Activated CD4-positive, alpha-beta T cell treated with anti-CD3 and anti-CD28 coated beads, Interleukin-2, amount 50 U/mL, for 16 hours (primary cell): ENCODE measurements at places on chromosomes 1 and 21.
A peak's percentile ranks its signal among the peaks of the same experiment; 100 is the strongest.

GRCh38 chr1:88740784-88741183 is 56.7 kb downstream of the PKN2 start:
- DNase-seq = no peak

GRCh38 chr1:101316256-101316655 is 79.4 kb downstream of the S1PR1 start:
- DNase-seq = no peak

- DNase-seq = no peak
Observed at GRCh38 chr1:21059021-21059420, 117.7 kb downstream of the EIF4G3 start.

- DNase-seq = no peak
Observed at GRCh38 chr1:31502926-31503511, 73.3 kb upstream of the TINAGL1 start.

DNA sequence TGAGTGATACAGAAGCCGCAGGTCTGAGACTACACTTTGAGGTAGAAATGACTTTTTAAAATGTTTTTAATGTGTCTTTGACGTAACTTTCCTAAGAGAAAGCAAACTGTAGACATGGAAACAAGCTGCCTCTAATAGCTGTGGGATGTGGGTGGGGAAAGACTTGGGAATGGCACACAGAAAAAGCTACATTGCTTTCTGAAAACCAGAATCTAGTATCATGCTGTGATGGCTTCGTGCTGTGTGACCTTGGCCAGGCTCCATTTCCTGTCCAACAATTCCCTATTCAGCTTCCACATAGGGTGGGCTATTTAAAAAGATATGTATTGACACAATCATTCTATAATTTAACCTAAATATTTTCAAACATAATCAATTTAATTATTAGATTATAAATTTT is 909.1 kb downstream of the NCAM2 start:
- no peak for DNase-seq

DNA sequence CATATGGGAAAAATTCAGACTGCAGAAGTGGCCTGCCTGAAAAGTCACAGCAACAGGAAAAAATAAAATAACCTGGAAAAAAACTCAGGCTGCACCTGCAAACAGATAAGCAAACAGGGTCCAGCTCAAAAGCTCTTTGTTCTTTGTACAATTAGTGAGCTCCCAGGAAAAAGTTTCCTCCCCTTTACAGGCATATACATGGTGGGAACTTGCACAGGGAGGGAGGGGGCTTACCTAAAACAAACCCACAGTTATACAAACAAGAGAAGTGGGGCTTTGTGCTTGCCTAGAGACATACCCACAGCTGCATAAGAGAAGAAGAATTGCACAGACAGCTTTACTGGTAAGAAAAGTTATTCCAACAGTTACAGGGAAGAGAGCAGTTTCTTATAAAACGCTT is 31.7 kb upstream of the COG2 start:
- no peak for DNase-seq

DNA sequence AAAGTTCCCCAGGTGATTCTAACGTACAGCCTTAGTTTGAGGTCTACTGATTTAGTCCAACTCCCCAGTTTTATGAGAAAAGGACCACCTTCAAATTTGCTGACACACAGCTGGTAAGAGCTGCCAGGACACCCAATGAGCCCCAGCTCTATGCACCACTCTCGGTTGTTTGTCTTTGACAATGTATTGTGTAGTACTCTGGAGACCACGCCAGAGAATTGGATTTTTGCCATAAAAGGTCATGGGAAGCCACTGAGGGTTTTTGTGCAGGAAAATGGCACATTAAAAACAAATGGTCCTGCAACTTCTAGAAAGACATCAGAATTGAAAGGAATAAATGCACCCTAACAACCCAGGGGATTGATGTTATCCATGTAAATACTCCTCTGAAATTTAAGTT is 7.1 kb upstream of the IER5 start:
- no peak for DNase-seq

DNA sequence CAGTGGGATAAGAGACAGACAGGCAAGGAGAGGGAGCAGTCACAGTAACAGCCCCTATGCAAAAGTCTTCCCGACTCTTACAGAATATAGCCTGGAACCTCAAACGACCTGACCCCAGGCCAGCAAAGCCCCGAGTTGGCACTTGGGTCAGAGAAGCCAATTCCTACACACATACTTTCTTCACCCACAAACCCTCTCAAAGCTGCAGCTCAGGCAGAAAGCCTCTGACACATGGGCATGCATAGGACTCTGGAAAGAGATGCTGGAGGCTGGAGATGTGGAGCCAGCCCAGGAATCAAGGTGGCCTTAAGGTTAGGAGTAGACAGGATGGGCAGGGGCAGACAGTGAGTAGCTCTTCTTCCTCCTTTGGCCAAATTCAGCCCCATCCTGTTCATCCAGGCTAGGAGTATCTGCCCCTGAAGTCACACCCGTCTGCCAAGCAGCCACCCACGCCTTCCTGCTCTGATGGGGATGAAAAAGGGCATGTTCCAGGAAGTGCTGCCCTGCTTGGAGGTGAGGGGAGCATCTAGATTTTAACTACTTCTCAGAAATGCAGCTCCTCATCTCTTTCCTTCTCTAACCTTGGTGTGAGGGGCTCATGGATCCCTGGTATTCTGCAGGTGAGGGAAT is 7.8 kb downstream of the SLC41A1 start:
- peak; percentile 52 for DNase-seq

GRCh38 chr1:156656806-156657740 is 15.2 kb downstream of the BCAN start:
- DNase-seq = peak; percentile 72

DNA sequence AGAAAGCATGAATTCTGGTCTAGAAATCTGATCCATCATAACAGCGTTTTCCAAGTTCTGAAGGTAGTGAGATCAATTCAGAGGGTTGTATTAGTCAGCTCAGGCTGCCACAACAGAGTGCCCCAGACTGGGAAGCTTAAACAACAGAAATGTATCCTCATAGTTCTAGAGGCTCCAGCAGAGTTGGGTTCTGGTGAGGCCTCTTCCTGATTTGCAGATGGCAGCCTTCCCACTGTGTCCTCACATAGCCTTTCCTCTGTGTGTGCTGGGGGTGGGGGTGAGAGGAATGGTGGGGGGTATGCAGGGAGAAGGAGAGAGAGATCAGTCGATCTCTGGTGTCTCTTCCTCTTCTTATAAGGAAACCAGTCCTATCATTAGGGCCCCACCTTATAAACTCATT is 15.1 kb downstream of the ZBTB8B start:
- DNase-seq = no peak

- peak; percentile 81 for DNase-seq
Observed at GRCh38 chr21:41361786-41362604, at the start of gene MX2. Gene MX2 (plus strand): TSS chr21:41362027. CDS start chr21:41376907, 14,880 bp downstream.

DNA sequence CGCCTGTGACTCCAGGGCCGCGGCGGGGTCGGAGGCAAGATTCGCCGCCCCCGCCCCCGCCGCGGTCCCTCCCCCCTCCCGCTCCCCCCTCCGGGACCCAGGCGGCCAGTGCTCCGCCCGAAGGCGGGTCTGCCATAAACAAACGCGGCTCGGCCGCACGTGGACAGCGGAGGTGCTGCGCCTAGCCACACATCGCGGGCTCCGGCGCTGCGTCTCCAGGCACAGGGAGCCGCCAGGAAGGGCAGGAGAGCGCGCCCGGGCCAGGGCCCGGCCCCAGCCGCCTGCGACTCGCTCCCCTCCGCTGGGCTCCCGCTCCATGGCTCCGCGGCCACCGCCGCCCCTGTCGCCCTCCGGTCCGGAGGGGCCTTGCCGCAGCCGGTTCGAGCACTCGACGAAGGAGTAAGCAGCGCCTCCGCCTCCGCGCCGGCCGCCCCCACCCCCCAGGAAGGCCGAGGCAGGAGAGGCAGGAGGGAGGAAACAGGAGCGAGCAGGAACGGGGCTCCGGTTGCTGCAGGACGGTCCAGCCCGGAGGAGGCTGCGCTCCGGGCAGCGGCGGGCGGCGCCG is at the start of gene SIM2:
TSS of gene SIM2 (plus strand) at position 135 of the 565 bp plus-strand sequence. CDS start 632 bp downstream, outside the sequence.
- no peak for DNase-seq
